Stimulated activated CD8-positive, alpha-beta memory T cell treated with anti-CD3 and anti-CD28 coated beads, Interleukin-2, amount 100 ng/mL, for 1 hour (primary cell): ENCODE measurements at places on chromosomes 4 and X.

- DNase-seq = no peak
Observed at GRCh38 chr4:157048248-157048647, 27.7 kb upstream of the GLRB start.

GRCh38 chr4:27397886-27398285 is 537.2 kb downstream of the STIM2 start:
- no peak for DNase-seq

- no peak for DNase-seq
Observed at GRCh38 chr4:69759189-69759604, 1.2 kb downstream of the SULT1B1 start.

DNA sequence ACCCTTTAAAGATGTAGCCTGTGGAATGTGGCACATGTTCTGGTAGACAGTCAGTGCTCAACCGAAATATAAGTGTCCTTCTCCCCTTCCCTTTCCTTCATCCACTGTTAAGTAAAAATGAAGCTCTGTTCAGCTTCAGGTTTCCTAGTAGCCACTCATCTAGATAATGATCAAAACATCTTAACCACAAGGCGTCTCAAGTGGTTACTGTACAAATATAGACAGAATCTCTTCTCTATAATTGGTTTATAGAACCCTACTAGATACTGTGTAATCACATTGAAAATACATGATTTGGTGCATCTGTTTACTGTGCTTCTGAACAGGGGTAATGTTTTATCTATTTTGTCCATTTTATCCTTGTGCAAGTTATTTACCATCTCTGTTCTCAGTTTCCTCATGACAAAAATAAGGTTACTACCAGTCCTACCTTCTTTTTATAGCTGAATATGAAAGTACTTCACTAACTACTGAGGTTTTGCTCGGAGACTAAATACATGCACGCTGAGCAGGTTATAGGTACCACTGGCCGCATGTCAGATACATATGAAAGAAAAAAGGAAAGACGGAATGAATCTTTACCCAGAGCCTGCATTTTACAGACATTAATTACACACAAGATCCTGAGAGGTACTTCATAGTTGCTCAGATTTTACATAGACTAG is 20.3 kb upstream of the SLC25A4 start:
- no peak for DNase-seq

- no peak for DNase-seq
Observed at GRCh38 chrX:151505796-151506195, 57.7 kb upstream of the PASD1 start.

- no peak for DNase-seq
Observed at GRCh38 chr4:72208421-72209075, 176.7 kb downstream of the NPFFR2 start.

GRCh38 chr4:125200556-125200955 is 114.2 kb upstream of the FAT4 start:
- no peak for DNase-seq

DNA sequence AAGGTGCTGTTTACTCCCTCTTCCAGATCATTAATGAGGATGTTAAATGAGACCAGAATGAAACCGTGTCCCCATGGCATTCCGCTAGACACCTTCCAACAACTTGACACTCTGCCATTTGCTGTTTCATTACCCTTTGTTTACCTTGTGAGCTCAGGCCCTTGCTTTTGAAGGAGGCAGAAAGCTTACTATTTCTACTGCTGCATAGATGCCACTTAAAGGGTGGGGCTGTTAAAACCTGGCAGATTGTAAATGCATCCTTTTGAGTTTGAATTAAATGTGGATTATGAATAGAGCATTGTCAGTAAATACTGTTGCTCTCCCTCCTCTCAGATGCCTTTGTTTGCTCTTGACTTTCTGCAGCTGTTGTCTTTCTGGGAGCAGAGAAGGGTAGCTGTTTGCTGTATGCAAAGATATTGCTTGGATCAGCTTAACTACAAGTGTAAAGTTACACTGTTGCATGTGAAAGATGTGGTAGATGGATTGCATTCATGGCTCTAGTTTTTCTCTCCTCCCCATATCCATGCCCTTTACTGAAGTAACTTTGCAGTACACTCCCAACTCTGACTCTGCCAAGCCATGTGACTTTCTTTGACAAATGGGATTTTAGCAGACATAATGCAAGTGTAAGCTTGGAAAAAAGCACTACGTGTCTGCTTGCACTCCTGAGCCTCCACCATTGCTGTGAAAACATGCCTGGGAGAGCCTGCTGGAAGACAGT is 75.0 kb upstream of the DHX15 start:
- DNase-seq = no peak

DNA sequence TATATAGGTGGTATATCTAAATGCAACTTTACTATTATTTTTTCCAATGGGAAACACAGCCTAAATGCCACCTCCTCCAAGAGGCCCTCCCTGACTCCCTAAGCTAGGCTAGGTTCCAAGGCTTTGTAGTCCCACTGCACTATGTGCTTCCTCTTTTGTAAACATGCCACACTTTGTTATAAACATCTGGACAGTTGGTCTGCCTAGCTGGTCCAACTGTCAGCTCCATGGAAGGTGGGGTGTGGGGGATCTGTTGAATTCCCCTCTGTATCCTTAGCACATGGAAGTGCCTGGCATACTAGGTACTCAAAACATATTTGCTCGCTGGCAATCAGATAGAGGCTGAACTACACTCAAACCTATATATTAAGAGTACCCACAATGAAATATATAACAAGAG is 63.4 kb downstream of the SLC9A7 start:
- DNase-seq = no peak

GRCh38 chrX:49266523-49267445 is 2.3 kb upstream of the FOXP3 start:
- no peak for DNase-seq

- no peak for DNase-seq
Observed at GRCh38 chr4:26150948-26151347, 169.9 kb upstream of the RBPJ start.

GRCh38 chr4:125517831-125518230 is 203.1 kb downstream of the FAT4 start:
- DNase-seq = no peak

DNA sequence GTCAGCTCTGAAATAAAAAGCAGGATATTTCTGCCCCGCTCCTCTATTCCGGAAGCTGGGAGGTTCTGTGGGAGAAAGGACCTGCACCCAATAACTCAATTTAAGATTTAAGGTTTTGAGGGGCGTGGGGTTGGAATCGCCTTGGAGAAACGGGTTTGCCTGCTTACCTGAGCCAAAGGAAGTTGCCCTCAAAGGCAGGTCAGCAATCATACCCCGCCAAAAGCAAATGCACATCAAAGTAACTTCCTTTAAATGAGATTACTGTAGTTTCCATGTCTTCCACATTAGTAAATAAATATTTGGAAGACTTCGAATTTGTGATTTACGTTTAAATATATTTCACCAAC is 978 bp upstream of the HS3ST1 start:
- DNase-seq = no peak

GRCh38 chrX:110002300-110003166 is at the start of gene TMEM164:
TMEM164 (plus strand) TSS chrX:110003114; CDS start chrX:110003775, 661 bp downstream.
- DNase-seq = peak; percentile 69

- no peak for DNase-seq
Observed at GRCh38 chr4:172802032-172802431, 366.6 kb upstream of the GALNT7 start.

DNA sequence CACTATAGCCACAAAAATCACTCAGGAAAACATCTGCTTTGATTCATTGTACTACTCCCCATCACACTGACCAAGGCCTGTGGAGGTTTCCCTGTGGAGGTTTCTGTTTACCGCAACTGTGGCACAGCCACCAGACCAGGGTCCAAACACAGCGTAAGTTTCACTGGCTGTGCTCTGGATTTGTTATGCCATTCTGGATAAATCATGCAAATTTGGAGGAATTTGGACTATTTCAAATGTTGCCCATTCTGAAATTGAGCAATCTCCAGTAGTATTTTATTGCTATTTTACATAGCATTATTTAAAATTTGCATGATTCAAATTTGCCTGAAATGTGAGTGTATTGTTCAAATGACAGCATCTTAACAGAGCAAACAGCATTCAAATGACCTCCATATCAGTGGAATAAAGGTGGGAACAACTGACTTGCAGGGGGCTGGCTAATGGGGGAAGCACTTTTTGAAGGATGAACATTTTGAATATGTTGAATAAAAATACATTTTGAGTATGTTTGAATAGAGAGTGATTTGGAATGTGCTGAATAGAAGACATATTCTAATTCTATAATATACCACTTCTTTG is 66.1 kb upstream of the ACSL1 start:
- DNase-seq = no peak

DNA sequence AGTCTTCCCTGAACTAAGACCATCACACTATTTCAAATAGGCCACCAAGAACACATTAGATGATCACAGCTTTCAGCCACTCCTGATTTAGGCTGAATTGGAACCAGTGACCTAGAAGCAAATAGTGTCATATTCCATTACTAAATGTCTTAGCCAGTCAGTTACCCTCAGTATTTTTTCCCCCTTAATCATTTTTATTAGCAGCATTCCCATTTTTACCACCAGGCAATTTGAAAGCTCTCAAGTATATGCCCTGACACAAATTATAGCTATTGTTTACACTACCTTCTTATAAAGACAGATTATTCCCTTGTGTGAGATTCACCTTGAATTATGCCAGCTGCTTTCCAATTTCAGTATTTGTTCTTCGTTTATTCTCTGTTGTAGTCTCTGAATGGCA is 1146.9 kb downstream of the PDHA2 start:
- no peak for DNase-seq

DNA sequence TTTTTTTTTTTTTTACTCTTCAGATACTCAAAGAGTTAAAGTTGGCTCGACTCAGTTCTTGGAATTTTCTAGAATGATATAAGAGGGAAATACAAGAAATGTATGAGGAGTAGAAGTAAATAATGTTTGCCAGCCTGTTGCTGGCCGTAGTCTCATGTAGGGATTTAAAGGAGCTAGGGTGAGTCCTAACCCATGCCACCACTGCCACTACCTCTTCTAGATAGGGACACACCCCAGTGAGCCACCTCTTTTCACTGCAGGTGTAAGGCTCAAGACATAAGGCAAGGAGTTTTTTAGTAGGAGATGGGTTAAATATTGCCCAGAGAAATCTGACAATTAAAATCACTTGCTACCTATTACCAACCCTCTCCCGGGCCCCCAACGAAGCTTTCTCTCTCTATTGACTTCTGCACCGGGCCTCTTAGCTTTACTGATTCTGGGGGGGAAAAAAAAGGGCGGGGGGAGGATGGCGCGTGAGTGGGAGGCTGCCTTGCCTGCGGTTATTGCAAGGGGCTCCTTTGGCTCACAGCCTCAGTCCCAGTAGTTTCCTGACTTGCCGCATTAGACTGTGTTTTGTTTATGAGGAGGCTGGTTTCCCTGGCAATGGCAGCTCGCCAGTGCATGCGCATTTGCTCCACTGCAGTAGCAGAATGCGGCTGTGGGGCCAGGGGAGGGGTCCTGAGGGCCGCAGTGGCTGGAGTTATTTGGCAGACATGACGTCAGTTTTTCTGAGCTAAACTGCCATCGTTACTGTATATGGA is 3.0 kb downstream of the LINC00632 start:
- DNase-seq = no peak

DNA sequence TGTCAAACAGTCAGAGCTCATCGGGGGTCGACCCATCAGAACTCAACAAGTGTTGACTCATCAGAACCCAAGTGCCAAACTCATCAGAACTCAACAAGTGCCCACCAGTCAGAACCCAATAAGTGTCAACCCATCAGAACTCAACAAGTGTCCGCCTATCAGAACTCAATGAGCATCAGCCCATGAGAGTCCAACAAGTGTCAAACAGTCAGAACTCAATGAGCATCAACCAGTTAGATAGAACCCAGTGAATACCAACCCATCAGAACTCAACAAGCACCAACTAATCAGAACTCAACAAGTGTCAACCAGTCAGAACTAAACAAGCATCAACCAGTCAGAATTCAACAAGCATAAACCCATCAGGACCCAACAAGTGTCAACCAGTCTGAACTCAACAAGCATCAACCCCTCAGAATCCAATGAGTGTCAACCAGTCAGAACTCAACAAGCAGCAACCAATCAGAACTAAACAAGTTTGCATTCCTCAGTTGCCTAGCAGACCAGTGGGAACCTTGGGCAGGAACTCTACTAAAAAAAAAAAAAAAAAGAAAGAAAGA is 115.3 kb downstream of the PRKX start:
- DNase-seq = no peak

GRCh38 chr4:173547889-173548288 is 17.9 kb upstream of the HAND2 start:
- no peak for DNase-seq

GRCh38 chr4:48130100-48130499 is 4.0 kb downstream of the TXK start:
- DNase-seq = no peak

GRCh38 chr4:101961144-101961543 is 170.6 kb downstream of the BANK1 start:
- DNase-seq = no peak

GRCh38 chr4:169968999-169969398 is 57.2 kb downstream of the MFAP3L start:
- no peak for DNase-seq

DNA sequence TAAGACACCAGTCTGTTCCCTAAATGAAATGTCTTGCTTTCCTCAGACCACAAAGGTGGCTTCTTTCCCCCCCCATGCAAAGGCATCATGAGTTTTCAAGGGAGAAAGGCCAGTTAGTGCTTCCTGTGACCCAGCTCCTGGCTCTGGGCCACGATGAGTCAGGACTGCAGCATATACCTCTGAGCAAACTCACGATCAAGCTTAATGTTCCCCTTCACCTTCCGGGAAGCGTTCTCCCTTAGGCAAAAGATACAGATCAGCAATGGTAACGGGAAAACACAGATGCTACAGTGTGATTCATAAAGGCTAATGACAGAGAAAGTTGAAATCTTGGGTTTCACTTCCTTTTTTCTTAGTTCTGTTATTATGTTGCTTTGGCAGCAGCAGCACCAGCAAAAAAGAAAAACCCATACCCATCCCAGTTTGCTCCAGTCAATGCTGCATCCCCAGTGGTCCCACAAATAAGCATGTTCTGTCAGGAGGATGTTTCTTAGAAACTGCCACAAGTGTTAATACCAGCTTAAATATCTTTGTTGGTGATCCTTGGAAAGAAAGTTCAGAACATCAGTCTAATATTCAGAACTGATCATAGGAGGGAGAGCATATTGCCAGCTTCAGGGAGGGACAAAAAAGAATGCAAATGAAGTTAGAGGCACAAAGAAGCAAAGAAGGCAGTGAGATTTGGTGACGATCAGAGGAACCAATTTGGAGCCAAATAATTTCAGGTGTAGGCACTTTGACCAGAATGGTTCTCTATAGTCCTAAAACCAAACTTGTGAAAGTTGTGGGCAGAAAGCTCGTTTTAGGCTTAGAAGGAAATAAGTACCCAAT is 41.2 kb downstream of the LONRF3 start:
- no peak for DNase-seq

DNA sequence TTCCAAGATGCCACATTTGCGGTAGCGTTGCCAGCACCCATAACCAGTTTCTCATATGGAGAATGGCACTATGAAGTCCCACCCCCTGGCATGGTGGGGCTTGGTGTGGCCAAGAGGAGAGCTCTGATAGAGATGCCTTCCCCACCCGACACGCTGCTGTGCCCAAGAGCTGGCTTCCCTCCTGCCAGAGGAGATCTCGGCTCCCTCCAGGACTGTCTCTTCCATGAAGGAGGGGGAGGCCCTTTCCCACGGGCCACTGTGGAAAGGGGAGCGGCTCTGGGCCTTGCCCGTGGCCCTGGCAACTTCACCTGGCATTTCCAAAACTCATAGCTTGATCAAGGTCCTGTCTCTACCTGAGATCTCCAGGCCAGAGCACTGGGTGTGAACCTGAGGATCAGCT is 217.3 kb upstream of the PSAPL1 start:
- no peak for DNase-seq
